ENCODE measurements at places on chromosomes 6 and 20. TPM values are rescaled to one million over a fixed set of nuclear protein-coding genes. Genes with fewer than 3 reads are reported as not detected.

DNA sequence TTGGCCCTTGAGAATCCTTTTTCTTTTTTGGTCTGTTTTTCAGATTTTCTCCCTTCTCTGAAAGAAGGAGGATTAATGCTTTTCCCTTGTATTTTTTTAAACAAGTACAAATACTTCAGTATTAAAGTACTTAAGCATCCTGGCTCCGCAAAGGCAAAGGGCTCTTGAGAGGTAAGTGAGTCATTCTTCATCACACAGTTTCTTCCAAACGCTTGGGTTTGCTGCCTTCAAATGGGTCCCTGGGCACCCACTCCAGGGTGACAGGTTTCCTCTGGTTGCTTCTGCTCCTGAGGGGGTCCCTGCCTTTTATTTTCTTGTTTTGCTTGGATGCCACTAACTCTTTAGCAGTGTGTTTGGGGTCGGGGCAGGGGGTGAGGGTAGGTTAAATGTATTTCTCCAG lies 437.1 kb downstream of the PTPRT start:
- peaks cover under 1% of the 10 kb centered on the region for H3K4me1 ChIP-seq
- H3K27ac ChIP-seq = no peak overlapping the region
- no peak overlapping the region for H3K4me3 ChIP-seq
- DNase-seq = no peak

DNA sequence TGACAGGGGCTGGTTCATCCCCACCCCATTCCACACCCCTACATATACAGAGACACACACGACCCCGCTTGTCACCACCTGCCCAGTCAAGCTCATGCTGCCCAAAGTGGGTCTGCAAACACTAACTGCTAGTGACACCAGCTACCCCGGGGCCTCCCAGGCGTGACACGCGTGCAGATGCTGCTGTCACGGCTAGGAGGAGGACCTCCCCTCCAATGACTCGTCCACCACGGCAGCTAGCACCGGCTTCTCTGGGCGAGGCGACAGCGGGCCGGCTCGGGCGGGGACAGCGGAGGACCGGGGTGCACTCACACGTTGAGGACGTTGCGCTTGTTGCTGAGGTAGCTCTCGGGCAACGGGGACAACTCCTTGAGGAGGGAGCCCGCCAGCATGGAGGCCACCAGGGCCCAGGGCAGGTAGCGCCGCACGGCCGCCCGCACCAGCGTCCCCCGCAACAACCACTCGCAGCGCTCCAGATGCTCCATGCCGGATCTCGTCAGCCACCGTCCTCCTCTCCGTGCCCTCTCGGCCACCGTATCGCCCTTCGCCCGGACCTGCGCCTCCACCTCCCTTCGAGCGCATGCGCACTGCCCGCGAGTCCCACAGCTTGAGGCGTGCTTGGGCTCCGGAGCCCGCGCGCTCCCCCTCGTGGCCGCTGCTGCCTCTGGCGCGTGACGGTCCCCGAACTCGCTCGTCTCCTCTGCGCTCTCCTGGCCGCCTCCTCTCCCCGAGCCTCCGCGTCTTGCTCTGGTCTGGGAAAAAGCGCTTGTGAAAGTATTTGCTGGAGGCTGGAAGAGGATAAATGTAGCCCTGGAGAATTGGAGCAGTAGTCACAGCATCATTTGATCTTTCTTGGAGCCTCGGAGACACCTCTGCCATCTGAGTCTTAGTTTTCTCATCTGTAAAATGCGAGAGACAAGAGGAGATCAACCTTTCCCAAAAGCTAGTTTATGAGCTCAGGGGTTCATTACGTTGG lies at the start of gene FITM2:
Gene FITM2 (minus strand): TSS at position 539 of the 976 bp plus-strand sequence. CDS start 54 bp downstream, at position 485.
- peak within 1 kb of the TSS; percentile 60 for H3K4me3 ChIP-seq
- no peaks in the 10 kb centered on the region for H3K27me3 ChIP-seq
- peak within 1 kb of the TSS; percentile 85 for H3K27ac ChIP-seq

- no peak overlapping the region for H3K4me3 ChIP-seq
- no peaks in the 10 kb centered on the region for H3K27me3 ChIP-seq
- peaks cover 29% of the 10 kb centered on the region for H3K4me1 ChIP-seq
- H3K36me3 ChIP-seq = no peaks in the 10 kb centered on the region
Observed at GRCh38 chr6:45959534-45960145, 56.0 kb downstream of the CLIC5 start.

GRCh38 chr6:104940893-104941728 lies 15.8 kb upstream of the LIN28B start:
- DNase-seq = peak; percentile 88
- no peaks in the 10 kb centered on the region for H3K36me3 ChIP-seq
- H3K27ac ChIP-seq = peak overlapping the region; percentile 72
- H3K27me3 ChIP-seq = no peaks in the 10 kb centered on the region

DNA sequence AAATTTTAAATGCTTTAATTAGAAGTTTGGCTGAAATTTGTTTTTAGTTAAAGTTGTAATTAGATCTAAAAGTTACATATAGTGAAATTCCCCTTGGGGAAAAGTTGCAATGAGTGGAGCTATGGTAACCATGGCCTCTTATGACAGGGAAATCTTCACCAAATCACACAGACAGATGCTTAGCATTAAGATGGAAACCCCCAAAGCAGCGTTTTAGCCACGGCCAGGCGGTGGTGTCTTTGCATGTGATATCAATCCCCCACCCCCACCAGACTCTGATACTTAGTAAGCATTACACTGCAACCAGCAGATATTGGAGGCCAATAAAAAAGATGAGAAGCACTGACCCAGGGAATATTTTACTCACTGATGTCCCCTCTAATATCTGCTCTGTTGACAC lies 75.7 kb downstream of the REPS1 start:
- no peak overlapping the region for H3K27ac ChIP-seq
- H3K27me3 ChIP-seq = no peaks in the 10 kb centered on the region
- peaks cover 58% of the 10 kb centered on the region for H3K36me3 ChIP-seq
- H3K4me3 ChIP-seq = no peak overlapping the region

GRCh38 chr20:53654932-53655624 lies 61.4 kb upstream of the ZNF217 start:
- H3K27me3 ChIP-seq = no peaks in the 10 kb centered on the region
- H3K27ac ChIP-seq = no peak overlapping the region
- DNase-seq = no peak
- H3K4me1 ChIP-seq = peaks cover 36% of the 10 kb centered on the region
- H3K36me3 ChIP-seq = no peaks in the 10 kb centered on the region

- DNase-seq = peak; percentile 11
- no peaks in the 10 kb centered on the region for H3K36me3 ChIP-seq
- no peak overlapping the region for H3K4me3 ChIP-seq
- no peaks in the 10 kb centered on the region for H3K4me1 ChIP-seq
- peaks cover 4% of the 10 kb centered on the region for H3K27me3 ChIP-seq
- H3K27ac ChIP-seq = no peak overlapping the region
Observed at GRCh38 chr20:47146686-47147085, 209.8 kb downstream of the ZMYND8 start.

Gene TMEM217
- total RNA-seq = 1.3 TPM

Gene ENPP4
- total RNA-seq = 7.5 TPM
